ENCODE measurements at places on chromosomes 13 and 19.

- DNase-seq = no peak
- H3K4me3 ChIP-seq = no peak overlapping the region
- no peak overlapping the region for H3K27ac ChIP-seq
Observed at GRCh38 chr13:113075711-113076110, 29.9 kb upstream of the F7 start.

GRCh38 chr19:55306712-55307111 lies 18.4 kb downstream of the TMEM150B start:
- no peak overlapping the region for H3K27ac ChIP-seq
- peaks cover 6% of the 10 kb centered on the region for H3K36me3 ChIP-seq
- DNase-seq = no peak

DNA sequence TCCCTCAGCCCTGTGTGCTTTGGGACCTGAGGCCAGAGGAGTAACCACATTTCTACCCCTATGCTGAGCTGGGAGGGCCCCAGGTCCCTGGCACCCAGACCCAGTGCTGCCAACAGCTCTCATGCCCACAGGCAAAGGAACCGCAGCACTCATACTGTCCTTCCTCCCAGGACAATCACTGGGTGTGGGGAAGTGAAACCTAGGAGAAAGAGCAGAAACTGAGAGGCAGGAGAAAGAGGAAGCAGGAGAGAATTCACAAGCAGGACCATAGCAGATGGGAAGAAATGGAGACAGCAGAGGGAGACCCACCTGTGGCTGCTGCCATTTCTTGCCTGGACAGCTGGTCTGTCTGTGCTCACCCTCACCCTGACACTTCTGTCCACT lies 18.9 kb downstream of the CCDC97 start:
- H3K27ac ChIP-seq = no peak overlapping the region
- no peaks in the 10 kb centered on the region for H3K27me3 ChIP-seq
- H3K36me3 ChIP-seq = no peaks in the 10 kb centered on the region
- peaks cover 25% of the 10 kb centered on the region for H3K4me1 ChIP-seq

DNA sequence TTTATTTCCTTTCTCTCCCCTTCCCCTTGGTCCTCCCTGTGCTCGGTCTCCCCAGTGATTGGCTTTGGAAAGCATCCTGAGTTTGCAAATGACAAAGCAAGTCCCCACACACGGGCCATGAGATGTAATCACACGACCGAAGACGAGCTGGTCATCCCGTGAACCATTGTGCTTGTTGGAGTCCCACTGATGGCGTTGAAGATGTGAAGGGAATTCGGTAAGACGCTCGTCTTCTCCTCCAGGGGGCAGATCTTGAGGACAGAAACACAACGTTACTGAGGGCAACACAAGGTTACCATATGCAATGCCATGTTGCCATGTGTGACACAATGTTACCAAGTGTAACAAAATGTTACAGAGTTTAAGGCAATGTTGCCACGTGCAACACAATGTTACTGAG lies 42.0 kb upstream of the SLC15A1 start:
- H3K4me1 ChIP-seq = no peaks in the 10 kb centered on the region
- no peaks in the 10 kb centered on the region for H3K27me3 ChIP-seq
- peaks cover 2% of the 10 kb centered on the region for H3K36me3 ChIP-seq
- no peak overlapping the region for H3K27ac ChIP-seq
- no peak for DNase-seq

- peaks cover 13% of the 10 kb centered on the region for H3K4me1 ChIP-seq
- H3K4me3 ChIP-seq = no peak overlapping the region
- no peaks in the 10 kb centered on the region for H3K27me3 ChIP-seq
- H3K27ac ChIP-seq = no peak overlapping the region
Observed at GRCh38 chr13:113589961-113590339, 5.4 kb downstream of the TFDP1 start.

GRCh38 chr13:51258612-51259548 lies 36.7 kb downstream of the FAM124A start:
- no peaks in the 10 kb centered on the region for H3K27me3 ChIP-seq
- no peak overlapping the region for H3K27ac ChIP-seq
- DNase-seq = no peak
- H3K4me1 ChIP-seq = no peaks in the 10 kb centered on the region
- no peak overlapping the region for H3K4me3 ChIP-seq

DNA sequence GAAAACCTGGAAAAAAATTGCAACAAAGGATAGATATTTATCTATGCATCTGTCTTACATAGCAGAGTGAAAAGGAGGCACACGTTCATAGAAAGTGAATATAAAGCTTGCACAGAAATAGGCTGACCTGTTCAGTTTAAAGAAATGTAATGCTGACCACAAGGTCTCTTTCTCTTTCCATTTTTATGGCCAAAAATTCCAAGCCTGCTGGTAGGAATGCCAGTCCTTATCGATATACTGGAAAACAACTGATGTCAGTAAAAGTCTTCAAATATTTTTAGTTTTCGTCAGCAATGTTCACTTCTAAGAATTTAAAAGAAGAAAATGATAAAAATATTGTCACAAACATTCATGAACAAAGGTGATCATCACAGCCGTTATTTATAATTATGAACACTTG lies 59.0 kb upstream of the MCF2L start:
- peaks cover 18% of the 10 kb centered on the region for H3K4me1 ChIP-seq
- no peak overlapping the region for H3K27ac ChIP-seq
- no peak for DNase-seq
- H3K4me3 ChIP-seq = no peak overlapping the region
- H3K36me3 ChIP-seq = 0 out of 2 replicates have a peak, but pooled peaks cover 2% of the 10 kb centered on the region
- H3K27me3 ChIP-seq = no peaks in the 10 kb centered on the region

- H3K4me3 ChIP-seq = no peak overlapping the region
- no peaks in the 10 kb centered on the region for H3K4me1 ChIP-seq
- H3K27ac ChIP-seq = no peak overlapping the region
Observed at GRCh38 chr13:94249512-94249911, 230.0 kb downstream of the DCT start.

GRCh38 chr13:103607995-103608394 lies 541.8 kb upstream of the SLC10A2 start:
- H3K27me3 ChIP-seq = no peaks in the 10 kb centered on the region
- no peak overlapping the region for H3K27ac ChIP-seq
- no peak for DNase-seq
- no peaks in the 10 kb centered on the region for H3K4me1 ChIP-seq
- no peaks in the 10 kb centered on the region for H3K36me3 ChIP-seq
- no peak overlapping the region for H3K4me3 ChIP-seq

DNA sequence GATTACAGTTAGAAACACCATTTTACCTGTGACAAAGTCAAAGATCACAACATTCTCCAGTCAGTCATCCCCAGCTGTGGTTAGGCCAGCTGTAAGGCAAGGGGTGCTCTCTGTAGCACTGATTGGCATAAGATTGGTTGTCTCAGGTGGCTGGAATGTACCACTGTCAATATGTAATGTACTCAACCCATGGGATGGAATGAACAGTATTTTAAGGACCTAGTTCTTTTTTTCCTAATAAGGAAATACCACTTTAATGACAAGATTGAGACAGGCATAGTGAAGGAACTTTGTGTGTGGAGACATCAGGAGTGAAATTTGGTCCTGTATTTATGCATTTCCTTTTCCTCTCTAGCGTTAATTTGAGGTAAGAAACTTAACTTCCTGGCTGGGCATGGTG lies 310.7 kb downstream of the ITGBL1 start:
- H3K27ac ChIP-seq = no peak overlapping the region
- DNase-seq = no peak
- H3K36me3 ChIP-seq = no peaks in the 10 kb centered on the region

DNA sequence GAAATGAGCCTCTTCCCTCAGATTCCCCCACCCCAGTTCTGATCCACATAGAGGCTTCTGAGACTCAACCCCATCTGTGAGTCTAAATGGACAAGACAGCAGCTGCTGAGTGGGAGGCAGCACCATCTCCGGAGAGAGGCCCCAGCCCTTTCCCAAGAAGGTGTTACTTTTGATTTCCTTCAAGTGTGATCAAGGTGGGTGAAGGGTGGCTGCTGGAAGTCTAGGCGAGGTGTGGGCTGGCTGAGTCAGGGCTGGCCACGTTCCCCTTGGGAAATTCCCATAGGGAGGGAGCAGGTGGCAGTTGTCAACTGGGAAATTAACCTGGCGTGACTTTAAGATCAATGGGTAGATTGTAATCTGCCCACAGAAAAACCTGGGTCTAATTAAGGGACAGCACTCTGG lies 148.0 kb downstream of the FOXO1 start:
- no peak overlapping the region for H3K4me3 ChIP-seq
- H3K27me3 ChIP-seq = no peaks in the 10 kb centered on the region
- H3K36me3 ChIP-seq = no peaks in the 10 kb centered on the region
- no peaks in the 10 kb centered on the region for H3K4me1 ChIP-seq
- no peak for DNase-seq

GRCh38 chr19:2636897-2637683 lies 65.4 kb downstream of the GNG7 start:
- peaks cover 5% of the 10 kb centered on the region for H3K4me1 ChIP-seq
- peak overlapping the region; percentile 21 for H3K4me3 ChIP-seq
- H3K36me3 ChIP-seq = no peaks in the 10 kb centered on the region
- H3K27me3 ChIP-seq = no peaks in the 10 kb centered on the region

DNA sequence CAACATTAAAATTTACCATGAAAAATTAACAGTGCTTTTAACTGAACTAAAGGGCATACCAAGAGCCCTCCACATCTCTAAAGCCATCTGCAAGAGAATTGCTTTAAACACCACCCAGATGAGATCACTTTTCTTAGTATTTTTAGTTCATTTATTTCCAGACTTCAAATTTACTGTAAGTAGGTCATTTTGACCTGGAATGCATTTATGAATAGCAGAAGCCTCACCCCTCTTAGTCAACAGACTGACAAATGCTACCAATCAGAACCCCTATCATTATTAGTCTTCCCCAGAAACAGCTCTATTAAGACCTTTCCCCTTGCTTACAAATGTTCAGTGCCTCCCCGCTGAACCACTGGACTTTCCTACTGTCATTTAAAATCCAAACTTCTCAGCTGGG lies 27.3 kb downstream of the RUBCNL start:
- no peak for DNase-seq
- no peaks in the 10 kb centered on the region for H3K4me1 ChIP-seq
- no peaks in the 10 kb centered on the region for H3K27me3 ChIP-seq
- H3K27ac ChIP-seq = no peak overlapping the region

GRCh38 chr19:14672188-14672872 lies 2.3 kb downstream of the ADGRE3 start:
- no peaks in the 10 kb centered on the region for H3K4me1 ChIP-seq
- DNase-seq = no peak
- no peak overlapping the region for H3K27ac ChIP-seq
- no peaks in the 10 kb centered on the region for H3K36me3 ChIP-seq
